HCT116 (cell line): ENCODE measurements at places on chromosomes 7 and 10.

- no peak for DNase-seq
These were observed 9.2 kb upstream of the LRRN3 start for GRCh38 chr7:111081546-111082267.

DNA sequence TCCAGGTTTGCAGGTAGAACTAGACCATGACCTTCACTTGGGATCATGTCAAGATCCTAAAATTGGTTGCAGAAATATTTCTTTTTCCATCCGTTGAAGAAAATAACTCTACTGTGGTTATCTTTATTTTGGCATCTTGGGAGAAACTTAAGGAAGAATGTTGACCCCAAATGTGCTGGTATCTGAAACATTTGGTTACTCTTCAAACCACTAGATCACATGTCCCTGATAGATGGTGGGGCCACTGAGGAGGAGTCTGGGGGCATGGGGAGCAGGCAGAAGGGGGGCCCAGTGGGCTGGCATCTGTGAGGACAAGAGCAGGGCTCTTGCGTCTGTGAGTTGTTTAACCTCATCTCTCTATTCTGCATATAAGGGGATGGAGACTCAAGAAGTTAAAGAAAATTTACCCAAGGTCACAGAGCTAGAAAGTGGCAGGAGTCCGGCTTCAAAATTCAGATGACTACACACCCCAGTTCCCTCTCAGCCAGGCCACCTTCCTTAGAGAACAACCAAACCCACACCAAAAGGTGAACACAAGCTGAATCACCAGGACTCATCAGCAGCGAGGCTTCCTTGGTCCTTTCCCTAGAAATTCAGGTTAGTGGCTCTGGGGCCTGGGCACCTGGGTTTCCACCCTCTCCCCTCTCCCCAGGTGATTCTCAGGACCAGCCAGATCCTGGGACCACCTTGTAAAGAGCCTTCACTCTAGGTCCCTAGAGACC is 40.6 kb upstream of the SRGN start:
- DNase-seq = no peak

DNA sequence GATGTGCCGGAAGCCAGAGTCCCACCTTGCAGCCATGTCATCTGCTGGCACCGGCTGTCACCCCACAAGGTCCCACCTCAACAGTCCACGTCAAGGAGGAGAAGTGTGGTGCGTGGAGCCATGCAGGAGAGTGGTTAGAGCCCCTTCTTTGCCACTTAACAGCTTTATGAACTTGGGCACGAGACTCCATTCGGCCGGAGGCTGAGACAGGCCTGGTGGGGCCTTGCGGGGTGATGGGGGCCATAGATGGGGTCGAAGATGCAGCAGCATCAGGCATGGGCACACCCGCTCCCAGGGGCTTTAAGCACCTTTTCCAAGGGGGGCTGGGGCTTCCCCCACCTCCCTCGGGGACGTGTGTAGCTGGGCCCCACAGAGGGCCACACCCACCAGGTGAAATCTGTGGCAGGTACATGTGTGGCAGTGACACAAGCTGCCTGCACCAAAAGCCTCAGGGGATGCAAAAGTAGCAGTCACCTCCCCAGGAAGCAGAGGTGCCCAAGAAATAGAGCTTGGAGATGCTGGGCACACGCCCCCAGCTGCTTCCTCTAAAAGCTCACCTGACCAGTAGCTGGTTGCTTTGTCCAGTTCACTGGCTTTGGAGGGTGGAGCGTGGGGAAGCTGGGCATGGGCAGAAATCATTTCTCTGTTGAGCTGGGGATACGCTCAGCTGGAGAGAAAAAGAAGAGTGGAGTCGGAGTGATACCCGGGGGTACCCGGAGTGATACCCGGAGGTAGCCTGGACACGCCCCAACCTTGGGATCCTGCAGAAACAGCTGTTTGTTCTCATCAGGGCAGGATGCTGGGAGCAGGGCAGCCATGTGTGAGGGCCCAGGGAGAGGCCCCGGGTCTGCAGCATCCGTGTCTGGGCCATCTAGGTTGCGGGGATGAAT is 199.8 kb downstream of the EBF3 start:
- DNase-seq = no peak

DNA sequence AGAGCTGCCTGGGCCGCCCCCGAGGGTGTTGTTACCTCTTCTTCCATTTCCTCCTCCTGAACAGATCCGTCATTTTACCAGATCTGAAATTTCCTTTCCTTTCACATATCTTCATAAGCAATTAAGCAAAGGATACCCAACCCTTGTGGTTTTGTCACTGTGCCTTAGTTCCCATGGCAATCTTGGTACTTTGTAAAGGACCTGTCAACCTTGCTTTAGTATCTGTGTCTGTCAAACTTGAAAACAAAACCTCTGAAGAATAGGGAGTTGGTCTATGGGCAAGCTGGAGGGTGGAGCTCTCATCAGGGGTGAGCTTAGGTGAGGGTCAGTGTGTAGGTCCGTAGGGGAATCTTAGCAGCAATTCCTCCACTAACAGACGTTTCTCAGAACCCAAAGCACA is 25.4 kb upstream of the CCDC3 start:
- DNase-seq = no peak

DNA sequence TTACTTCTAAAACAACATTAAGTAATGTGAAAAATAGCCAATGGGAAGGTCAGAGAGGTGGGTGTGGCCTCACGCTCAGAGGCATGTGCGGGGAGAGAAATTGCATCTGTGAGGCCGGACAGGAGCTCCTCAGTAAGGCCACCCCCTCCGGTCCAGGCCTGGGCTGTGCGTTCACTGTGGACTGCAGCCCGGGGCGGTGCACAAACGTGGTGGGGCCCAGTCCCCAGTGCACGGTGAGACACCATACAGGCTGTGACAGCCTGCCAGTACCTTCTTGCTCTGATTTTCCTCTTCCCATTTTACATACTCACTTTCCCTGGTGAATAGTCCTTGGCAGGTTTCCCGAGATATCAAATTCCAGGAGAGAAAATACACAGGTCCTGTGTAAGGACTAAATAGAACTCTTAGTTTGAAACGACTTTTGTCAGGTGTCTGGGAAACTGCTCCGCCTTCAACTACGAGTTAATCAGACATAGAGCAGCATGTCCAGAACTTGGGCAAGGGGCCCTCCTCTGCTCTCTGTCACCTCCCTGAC is 174.1 kb upstream of the MKI67 start:
- DNase-seq = no peak

DNA sequence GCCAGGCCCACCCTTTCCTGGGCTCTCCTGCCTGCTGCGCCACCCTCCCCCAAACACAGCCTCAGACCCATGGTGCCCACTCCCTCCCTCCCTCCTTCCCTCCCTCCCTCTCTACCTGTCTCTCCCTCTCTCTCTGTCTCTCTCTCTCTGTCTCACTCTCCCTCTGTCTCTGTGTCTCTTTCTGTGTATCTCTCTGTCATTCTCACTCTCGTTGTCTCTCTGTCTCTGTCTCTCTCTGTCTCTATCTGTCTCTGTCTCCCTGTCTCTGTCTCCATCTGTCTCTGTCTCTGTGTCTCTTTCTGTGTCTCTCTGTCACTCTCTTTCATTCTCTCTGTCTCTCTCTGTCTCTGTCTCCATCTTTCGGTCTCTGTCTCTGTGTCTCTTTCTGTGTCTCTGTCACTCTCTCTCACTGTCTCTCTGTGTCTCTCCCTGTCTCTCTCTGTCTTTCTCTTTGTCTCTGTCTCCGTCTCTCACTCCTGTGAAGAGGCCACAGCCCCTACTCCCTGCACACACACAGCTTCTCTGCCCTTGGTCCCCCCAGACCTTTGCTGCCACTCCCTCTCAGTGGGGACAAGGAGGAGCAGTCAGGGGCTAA is 51.5 kb downstream of the CALML3 start:
- no peak for DNase-seq

GRCh38 chr10:6230315-6230714 is 27.6 kb downstream of the PFKFB3 start:
- no peak for DNase-seq

GRCh38 chr7:129568240-129568639 is 43.3 kb upstream of the NRF1 start:
- DNase-seq = no peak

DNA sequence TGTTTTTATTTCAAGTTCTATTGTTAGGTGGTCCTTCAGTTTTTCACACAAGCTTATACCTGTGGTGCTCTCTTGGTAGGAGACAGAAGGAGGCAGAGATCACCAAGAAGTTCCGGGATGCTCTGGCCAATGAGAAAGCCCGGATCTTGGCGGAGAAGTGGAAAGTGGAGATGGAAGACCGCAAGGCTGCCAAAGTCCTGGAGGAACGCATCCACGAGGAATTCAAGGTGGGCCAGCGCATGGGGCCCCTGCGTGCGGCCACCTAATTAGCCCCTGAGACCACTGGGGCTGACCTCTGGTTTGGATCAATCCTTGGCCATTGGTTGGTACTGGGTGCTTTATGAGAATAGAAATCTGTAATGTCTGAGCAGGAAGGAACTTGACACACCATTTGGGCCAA is 33.6 kb downstream of the SH2D4B start:
- DNase-seq = no peak

- DNase-seq = peak; percentile 73
These were observed 41.1 kb upstream of the STMP1 start for GRCh38 chr7:135620980-135621850.
